Uterus (tissue), 4 donors: ENCODE measurements at places on chromosomes 2 and 18.

DNA sequence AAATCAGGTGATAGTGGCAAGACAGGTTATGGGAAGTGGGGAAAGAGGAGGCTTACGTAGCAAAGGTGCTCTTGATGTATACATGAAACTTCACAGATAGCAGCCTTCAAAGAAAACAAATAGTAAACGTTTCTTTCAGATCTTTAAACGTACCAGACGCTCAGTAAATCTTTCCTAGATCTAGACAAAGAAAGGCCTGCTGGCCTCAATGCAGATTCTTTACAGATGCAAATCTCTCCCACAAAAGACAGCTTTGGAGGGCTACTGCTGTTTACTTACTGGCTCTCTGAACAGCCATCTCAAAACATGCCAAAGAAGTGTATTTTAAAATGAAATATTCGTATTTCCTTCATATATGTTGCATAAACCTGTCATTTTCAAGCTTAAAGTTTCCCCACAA, 1279.9 kb upstream of the NRXN1 start:
- no peak for DNase-seq

DNA sequence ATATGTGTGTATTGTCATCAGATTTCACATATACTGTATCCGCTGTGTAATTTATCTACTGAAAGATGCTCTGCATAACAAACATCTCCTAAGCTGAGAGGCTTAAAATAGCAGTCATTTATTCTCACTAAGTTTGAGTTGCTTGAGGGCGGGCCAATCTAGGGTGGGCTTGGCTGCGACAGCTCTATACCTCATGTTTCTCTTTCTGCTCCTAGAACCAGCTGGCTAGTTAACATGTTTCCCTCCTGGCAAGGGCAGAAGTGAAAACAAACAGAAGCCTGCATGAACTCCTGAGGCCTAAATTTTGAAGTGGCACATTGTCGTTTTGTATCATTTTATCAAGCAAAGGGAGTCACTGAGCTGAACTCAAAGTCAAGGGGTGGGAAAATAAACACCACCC, 585.0 kb upstream of the VRK2 start:
- DNase-seq, result no peak

GRCh38 chr2:29920631-29921559, 491 bp downstream of the ALK start:
- no peak for DNase-seq

DNA sequence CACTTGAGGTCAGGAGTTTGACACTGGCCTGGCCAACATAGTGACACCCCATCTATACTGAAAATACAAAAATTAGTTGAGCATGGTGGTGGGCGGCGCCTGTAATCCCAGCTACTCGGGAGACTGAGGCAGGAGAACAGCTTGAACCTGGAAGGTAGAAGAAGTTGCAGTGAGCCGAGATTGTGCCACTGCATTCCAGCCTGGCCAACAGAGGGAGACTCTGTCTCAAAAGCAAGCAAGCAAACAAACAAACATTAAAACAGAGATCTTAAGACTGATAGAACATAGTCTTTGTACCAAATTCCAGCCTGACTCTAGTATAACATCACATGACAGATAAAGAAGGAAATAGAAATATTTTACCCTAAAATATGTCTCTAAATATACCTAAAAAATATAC, 168.1 kb downstream of the PTPRM start:
- DNase-seq, result no peak
